B cell (primary cell): ENCODE measurements at places on chromosomes 2 and 18. TPM values are rescaled to one million over a fixed set of nuclear protein-coding genes. Genes with fewer than 3 reads are reported as not detected.

Gene DTNA
- not detected in 2 replicates for total RNA-seq

Gene TNFRSF11A
- 0.41 and 1.7 TPM in 2 replicates for total RNA-seq

DNA sequence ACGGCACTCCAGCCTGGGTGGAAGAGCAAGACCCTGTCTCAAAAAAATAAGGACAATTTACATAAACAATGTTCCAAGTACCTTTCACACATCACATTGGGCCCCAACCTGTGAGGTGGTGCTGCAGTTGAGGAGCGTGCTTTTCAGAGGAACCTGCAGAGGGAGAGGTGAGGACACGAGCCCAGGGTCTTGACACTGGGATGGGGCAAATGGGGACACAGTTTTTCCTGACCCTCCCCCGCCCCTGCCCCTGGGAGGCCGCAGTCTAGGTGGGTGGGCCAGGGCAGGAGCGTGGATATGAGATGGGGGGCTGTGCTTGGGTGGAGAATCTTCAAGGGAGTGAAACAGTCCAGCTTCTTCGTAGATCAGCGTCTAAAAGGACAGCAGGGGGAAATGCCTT, 112.9 kb downstream of the SEPTIN10 start:
- no peak for DNase-seq

DNA sequence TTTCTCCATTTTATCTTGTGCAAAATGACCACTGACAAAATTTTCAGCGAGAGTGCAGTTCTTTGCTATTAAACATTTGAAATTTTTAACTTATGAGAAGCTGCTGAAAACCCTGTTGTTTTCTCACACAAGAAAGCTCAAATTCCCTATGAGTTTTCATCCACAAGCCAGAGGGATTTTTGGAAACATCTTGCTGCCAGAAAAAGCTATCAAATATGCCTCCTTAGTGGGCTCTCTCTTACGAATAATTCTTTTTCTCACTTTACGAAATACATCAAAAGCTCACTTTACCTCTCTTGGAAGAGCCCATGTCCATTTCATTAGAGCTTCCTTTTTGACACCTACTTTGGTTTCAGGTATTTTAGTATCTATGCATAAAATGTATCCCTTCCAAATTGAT, 202.9 kb downstream of the KCNH7 start:
- no peak for DNase-seq

DNA sequence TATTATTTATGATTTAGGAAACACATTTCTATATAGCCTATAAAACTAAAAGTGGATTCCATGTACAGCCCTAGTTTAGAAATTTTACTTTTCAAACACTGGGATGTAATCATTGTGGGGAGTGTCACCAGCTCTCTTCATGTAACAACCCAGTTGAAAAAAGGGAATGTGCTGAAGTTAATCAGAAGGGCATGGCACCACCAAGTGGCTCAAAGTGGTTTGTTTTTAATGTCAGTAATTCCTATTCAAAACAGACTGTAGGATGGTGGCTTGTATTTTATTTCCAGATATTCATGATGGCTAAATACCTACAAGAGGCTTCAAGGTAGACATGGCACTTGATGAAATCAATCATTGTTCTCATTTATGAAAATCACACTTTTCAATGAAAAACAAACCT, 58.1 kb upstream of the TMEM182 start:
- DNase-seq, result no peak

- DNase-seq, result peak; percentile 7
Measured at GRCh38 chr2:18600255-18600613, 10.9 kb upstream of the NT5C1B start.

DNA sequence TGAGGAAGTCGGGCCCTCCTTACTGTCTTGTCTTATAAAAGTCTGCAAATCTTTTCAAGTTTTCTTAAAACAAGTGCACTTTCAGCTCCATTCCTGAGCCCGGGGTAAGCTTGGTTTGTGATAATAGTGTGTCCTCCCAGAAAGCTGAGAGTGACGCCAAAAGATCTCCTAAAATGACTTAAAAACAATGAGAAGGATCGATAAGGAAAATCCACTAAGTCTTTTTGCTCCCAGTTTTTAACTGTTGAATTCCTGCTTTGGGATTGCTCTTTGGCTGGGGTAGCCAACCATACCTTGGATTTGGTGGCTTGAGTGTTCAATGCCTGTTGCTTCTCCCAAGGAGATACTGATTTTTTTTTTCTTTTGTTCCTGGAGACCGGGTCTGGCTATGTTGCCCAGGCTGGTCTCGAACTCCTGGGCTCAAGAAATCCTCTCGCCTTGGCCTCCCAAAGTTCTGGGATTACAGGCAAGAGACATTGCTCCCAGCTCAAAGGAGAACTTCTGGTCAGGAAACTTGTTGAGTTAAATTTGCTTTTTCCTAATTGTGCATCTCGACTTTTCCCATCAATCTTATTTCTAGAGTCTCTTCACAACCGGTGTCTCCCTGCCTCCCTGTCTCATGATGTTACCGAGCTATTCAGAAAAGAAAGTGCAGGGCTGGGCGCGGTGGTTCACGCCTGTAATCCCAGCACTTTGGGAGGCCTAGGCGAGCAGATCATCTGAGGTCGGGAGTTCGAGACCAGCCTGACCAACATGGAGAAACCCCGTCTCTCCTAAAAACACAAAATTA, 3.0 kb downstream of the TGIF1 start:
- DNase-seq, result peak; percentile 24

DNA sequence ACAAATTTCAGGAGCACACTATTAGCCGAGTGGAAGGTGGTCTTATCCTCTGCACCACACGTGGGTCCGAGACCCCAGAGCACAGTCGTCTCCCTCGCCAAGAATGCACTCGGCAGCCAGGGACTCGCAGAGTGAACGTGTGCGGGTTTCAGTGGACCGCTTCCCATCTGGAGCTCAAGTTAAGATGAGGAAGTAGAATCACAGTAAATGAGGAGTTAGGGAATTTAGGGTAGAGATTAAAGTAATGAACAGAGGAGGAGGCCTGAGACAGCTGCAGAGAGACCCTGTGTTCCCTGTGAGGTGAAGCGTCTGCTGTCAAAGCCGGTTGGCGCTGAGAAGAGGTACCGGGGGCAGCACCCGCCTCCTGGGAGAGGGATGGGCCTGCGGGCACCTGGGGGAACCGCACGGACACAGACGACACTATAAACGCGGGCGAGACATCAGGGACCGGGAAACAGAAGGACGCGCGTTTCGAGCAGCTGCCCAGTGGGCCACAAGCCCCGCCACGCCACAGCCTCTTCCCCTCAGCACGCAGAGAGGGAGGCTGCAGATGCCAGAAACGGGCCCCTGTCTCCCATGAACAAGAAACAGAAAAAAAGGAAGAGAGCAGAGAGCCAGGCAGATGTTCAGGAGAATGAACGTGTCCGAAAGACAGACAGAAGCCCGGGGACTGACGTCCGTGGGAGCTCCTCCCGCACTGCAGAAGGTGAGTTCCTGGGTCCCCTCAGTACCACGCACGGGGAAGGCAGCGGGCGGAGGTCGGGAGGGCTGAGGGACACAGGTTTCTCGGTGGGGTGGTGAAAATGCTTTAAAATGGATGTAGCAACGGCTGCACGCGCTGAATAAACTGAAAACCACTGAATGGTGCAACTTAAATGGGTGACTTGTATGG, 5.4 kb upstream of the KCNG2 start:
- no peak for DNase-seq
